ENCODE measurements at places on chromosomes 12 and 14. TPM values are rescaled to one million over a fixed set of nuclear protein-coding genes. Genes with fewer than 3 reads are reported as not detected.

GRCh38 chr12:58302487-58303011 lies 361.2 kb downstream of the ATP23 start:
- H3K4me3 ChIP-seq = no peak overlapping the region
- DNase-seq = no peak
- H3K27me3 ChIP-seq = no peaks in the 10 kb centered on the region
- H3K4me1 ChIP-seq = peaks cover 30% of the 10 kb centered on the region
- no peak overlapping the region for H3K27ac ChIP-seq

DNA sequence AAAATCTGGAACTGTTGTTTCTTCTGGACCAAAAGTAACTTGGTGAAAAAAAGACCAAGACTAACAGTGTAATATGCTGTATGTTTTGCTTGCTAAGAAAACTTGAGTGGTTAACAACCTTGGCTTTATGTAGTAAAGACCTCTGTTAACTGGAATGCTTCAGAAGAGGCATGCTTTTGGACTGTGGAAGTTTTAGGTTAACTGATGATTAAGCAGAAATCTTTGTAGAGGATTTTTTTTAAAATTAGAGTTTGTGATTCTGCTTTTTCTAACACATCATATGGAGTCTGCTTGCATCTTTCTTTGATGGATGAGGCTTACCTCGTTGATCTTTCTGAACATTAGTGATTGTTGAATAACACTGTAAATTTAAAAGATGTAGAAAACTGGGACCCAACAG lies 17.5 kb downstream of the PELI2 start:
- H3K36me3 ChIP-seq = no peaks in the 10 kb centered on the region
- no peak overlapping the region for H3K4me3 ChIP-seq
- H3K4me1 ChIP-seq = peaks cover 24% of the 10 kb centered on the region

DNA sequence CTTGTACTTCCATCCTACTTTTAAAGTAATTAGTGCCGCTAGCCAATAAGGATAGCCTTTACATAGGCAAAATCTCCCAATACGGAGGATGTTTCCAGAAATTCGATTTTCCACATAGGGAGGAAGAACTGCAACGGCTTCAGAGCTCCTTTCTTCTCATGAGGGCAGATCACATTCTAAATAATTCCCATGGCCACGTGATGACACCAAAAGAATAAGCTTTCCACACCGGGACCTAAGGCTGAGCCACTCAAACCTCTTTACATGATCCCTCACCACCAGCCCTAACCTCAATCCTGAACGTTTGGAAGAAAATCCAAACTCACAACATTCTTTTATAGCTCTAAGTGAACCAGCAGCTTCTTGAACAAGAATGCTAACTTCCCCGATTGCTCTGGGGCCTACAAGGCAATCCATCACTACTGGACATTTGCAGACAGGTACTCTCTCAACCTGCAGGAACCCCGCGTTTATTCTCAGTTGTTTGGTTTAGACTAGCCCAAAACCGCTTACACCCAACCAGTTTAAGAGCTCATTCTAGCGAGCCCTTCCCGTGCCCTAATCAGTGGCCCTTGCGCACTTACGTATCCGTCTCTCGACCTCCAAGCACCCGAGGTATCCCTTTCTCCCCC lies 884 bp downstream of the CAPRIN2 start:
- DNase-seq = no peak
- no peaks in the 10 kb centered on the region for H3K27me3 ChIP-seq
- H3K4me1 ChIP-seq = peaks cover 46% of the 10 kb centered on the region

- H3K27me3 ChIP-seq = no peaks in the 10 kb centered on the region
- peaks cover 8% of the 10 kb centered on the region for H3K4me1 ChIP-seq
- DNase-seq = no peak
- peaks cover 6% of the 10 kb centered on the region for H3K36me3 ChIP-seq
Observed at GRCh38 chr14:64394977-64395633, 7.0 kb downstream of the MTHFD1 start.

- H3K36me3 ChIP-seq = no peaks in the 10 kb centered on the region
- peak overlapping the region; percentile 91 for H3K27ac ChIP-seq
- peaks cover 74% of the 10 kb centered on the region for H3K4me1 ChIP-seq
Observed at GRCh38 chr14:61609191-61609843, 86.0 kb upstream of the HIF1A start.

GRCh38 chr12:25256826-25257225 lies 6.1 kb upstream of the KRAS start:
- DNase-seq = no peak
- H3K4me3 ChIP-seq = no peak overlapping the region
- no peaks in the 10 kb centered on the region for H3K36me3 ChIP-seq

DNA sequence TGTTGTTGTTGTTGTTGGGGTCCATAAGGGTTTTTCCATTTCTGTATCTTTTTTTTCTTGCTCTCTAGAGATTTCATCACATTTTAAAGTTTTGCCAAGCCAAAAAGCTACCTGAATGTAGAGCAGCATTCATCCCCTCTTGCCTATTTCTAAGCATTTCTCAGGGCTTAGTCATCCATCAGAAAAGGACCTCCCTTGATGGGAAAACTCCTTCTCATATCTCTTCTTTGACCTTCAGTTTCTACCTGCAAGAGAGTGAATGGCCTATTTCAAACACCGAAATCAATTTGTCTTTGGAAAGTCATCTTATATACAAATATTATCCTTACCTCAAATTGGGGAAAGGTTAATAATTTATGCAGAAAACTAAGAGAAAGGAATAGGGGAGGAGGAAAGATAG lies 4.5 kb downstream of the MYBPC1 start:
- H3K4me3 ChIP-seq = no peak overlapping the region
- no peak for DNase-seq
- H3K4me1 ChIP-seq = no peaks in the 10 kb centered on the region
- no peak overlapping the region for H3K27ac ChIP-seq
- no peaks in the 10 kb centered on the region for H3K36me3 ChIP-seq
- peaks cover 4% of the 10 kb centered on the region for H3K27me3 ChIP-seq

DNA sequence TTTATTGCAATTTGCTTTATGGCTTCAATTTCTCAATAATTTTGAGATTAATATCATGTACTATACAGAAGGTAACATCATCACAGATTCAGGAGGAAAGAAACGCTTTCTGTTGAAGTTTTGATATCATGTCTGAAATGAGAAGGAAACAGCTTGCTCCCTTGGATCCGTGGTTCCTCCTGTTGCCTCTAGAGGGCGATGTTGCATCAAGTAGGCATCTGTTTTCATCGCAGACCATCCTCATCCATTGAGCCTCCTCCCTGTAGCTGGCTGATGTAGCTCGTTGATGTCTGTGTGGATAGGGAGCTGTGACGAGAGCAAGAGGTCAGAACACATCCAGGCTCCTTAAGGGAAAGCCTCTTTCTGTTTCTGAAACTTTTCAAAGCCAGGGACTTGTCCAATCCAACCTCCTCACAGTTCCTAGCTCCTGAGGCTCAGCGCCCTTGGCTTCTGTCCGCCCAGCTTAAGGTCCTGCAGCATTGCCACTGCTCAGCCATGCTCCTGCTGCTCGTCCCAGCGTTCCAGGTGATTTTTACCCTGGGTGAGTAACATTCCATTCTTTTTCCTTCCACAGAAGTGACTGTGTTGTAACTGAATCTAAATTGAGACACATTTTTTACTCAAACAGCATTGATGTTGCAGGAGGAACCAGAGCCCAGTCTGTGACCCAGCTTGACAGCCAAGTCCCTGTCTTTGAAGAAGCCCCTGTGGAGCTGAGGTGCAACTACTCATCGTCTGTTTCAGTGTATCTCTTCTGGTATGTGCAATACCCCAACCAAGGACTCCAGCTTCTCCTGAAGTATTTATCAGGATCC lies 304.8 kb upstream of the OR4E1 start:
- DNase-seq = no peak
- no peak overlapping the region for H3K27ac ChIP-seq
- H3K36me3 ChIP-seq = no peaks in the 10 kb centered on the region
- no peak overlapping the region for H3K4me3 ChIP-seq

DNA sequence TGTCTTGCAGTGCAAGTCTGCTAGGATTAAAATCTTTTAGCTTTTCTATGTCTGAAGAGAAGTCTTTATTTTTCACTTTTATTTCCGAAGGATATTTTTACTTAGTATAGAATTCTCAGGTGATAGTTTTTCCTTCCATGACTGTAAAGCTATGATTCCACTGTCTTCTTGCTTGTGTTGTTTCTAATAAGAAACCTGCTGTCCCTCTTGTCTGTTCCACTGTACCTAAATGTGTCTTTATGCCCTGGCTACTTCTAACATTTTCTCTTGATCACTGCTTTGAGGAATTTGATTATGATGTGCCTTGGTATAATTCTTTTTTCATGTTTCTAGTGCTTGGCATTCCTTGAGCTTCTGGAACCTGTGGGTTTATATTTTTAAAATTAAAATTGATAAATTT lies 228.7 kb downstream of the CACNA1C start:
- H3K27me3 ChIP-seq = no peaks in the 10 kb centered on the region
- no peaks in the 10 kb centered on the region for H3K36me3 ChIP-seq
- H3K27ac ChIP-seq = no peak overlapping the region
- H3K4me3 ChIP-seq = no peak overlapping the region

- no peaks in the 10 kb centered on the region for H3K4me1 ChIP-seq
- no peak overlapping the region for H3K27ac ChIP-seq
- DNase-seq = peak; percentile 72
- H3K4me3 ChIP-seq = no peak overlapping the region
- no peaks in the 10 kb centered on the region for H3K36me3 ChIP-seq
Observed at GRCh38 chr12:130429656-130430505, 92.2 kb downstream of the PIWIL1 start.

GRCh38 chr12:120237360-120238171 lies 28.0 kb downstream of the PXN start:
- peaks cover 74% of the 10 kb centered on the region for H3K4me1 ChIP-seq
- peak overlapping the region; percentile 92 for H3K27ac ChIP-seq
- H3K4me3 ChIP-seq = no peak overlapping the region
- H3K36me3 ChIP-seq = peaks cover 3% of the 10 kb centered on the region

DNA sequence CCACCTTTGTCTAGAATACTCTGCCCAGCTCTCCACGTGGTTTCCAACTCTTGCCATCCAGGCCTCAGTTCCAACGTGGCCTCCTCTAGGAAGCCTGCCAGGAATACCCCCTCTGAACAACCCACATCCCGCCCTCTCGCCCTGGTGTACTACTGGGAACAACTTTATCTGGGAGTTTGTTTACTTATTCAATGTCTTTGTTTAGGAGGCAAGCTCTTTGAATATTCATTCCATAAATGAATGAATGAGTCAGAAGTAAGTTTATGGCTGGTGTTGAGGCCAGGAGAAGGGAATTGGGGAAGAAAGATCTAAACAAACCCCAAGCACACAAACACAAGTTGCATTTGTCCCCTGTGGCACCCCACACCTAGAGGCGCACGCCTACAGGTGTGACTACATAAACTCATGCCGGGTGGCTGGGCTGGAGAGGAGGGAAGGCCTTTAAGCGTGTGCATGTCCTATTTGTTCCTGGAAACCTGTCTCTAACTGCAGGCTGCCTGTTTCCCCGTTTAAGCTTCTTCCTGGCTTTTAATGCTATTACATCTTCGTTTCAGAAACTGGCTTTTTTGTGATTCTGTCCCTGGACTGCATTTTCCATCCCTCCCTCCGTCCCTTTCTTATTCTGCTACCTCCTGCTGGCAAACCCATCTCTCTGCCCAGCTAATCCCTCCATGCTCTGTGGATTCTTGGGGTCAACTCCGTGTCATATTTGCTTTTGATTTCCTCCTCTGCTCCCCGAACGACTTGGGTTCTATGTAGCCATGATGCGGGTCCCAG lies 57.9 kb downstream of the FZD10 start:
- H3K4me1 ChIP-seq = peaks cover 5% of the 10 kb centered on the region
- peaks cover 42% of the 10 kb centered on the region for H3K27me3 ChIP-seq
- no peak overlapping the region for H3K27ac ChIP-seq
- H3K36me3 ChIP-seq = no peaks in the 10 kb centered on the region
- no peak for DNase-seq

GRCh38 chr14:81449114-81449513 lies 49.0 kb upstream of the STON2 start:
- no peaks in the 10 kb centered on the region for H3K36me3 ChIP-seq
- no peak overlapping the region for H3K27ac ChIP-seq
- DNase-seq = no peak

DNA sequence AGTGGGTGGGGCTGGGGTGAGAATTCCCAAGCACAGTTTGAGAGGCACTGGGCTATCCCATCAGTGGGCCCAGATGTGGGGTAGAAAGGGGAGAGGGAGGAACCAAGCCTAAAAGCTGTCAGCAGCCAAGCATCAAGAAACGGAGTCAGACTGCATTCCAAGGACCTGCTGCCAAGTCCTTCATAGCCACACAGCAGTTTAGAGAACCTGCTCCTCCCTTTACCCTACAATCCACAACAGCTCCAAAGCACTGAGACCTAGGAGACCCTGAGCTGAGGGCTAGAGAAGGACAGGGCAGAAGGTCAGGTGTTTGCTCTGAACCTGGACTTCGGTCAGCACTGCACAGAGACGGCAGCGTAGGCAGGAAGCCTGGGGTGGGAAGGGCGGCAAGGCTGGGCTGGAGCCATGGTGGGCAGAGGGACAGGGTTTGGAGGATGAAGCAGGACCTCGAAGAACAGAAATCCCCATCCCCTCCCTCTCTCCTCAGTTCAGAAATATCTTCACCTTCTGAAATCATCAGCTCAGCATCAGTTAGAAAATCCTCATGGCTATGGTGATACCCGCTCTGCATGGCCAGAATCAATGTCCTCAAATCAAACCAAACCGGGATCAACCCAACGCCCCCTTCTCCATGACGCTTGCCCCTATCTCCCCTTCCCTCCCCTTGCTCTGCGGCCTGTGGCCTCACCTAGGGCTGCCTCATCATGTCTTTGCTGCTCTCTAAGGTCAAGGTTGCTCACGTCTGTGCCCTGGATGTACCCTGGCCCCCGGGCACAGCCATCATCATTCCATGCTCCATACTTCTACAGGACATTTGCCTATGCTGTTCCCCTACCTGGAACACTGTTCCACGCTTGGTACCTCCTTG lies 12.9 kb upstream of the SERPINA4 start:
- peaks cover 2% of the 10 kb centered on the region for H3K36me3 ChIP-seq
- peaks cover 19% of the 10 kb centered on the region for H3K27me3 ChIP-seq
- H3K4me3 ChIP-seq = no peak overlapping the region

DNA sequence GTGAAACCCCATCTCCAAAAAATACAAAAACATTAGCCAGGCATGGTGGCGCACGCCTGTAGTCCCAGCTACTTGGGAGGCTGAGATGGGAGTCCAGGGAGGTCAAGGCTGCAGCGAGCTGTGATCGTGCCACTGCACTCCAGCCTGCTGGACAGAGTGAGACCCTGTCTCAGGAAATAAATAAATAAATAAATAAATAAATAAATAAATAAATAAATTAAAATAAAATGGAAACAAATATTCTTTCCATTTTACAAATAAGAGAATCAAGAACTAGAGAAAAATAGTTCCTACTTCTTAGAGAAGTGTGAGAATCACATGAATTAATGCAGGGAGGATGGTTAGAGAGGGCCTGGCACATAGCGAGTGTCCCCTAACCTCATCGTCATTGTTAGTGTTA lies 53.7 kb downstream of the C12orf75 start:
- no peak for DNase-seq
- H3K4me1 ChIP-seq = no peaks in the 10 kb centered on the region
- H3K27ac ChIP-seq = no peak overlapping the region
- no peaks in the 10 kb centered on the region for H3K36me3 ChIP-seq
- H3K27me3 ChIP-seq = no peaks in the 10 kb centered on the region

The TAS2R42 gene
- total RNA-seq = not detected

The IKZF4 gene
- total RNA-seq = 5.3 TPM

The HCAR3 gene
- total RNA-seq = not detected

The KSR2 gene
- total RNA-seq = not detected

The ADAMTS20 gene
- not detected for total RNA-seq

The GPR135 gene
- 4.0 TPM for total RNA-seq

The TAS2R10 gene
- total RNA-seq = 1.1 TPM

The OAS3 gene
- total RNA-seq = 0.55 TPM

The HOXC9 gene
- total RNA-seq = not detected

The CCDC88C gene
- total RNA-seq = 3.6 TPM

The SDSL gene
- 9.4 TPM for total RNA-seq

The INHBE gene
- 8.4 TPM for total RNA-seq

Measured in chondrocyte (in vitro differentiated cells).